Nucleus accumbens (tissue), 56 donors: ENCODE measurements at places on chromosomes 7 and 10.

- DNase-seq = no peak
These were observed 20.8 kb downstream of the ACSM6 start for GRCh38 chr10:95214793-95215192.

DNA sequence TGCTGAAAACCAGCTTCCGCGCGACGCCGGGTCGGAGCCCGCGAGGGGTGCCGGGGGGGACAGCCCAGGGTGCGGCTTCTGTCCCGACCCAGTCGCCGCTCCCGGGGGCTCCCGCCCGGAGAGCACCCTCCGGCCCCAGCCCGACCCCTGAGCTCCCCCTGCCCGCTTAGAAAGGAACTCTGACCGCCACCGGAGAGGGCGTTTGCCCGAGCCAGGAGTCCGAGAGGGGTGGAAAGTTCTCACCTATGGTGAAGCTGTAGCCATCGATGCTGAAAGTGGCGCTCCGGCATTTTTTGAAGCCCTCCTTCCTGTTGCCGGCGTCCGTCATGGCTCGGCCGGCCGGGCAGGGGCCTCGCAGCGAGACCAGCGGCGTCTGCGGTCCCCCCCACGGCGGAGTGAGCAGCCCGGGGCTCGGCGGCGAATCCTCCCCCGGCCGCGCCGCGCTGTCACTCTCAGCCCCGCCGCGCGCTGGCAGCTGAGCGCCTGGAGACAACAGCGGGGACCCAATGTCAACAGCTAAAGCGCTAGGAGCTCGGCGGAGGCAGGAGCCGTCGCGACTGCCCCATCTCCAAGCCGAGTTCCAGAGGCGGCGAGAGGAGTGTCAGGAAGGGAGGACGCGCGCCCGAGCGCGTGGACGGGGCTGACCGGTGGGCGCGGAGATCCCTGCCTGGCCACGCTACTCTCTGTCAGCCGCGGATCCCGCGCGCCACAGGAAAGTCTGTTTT lies 191.6 kb downstream of the LSM5 start:
- no peak for DNase-seq

DNA sequence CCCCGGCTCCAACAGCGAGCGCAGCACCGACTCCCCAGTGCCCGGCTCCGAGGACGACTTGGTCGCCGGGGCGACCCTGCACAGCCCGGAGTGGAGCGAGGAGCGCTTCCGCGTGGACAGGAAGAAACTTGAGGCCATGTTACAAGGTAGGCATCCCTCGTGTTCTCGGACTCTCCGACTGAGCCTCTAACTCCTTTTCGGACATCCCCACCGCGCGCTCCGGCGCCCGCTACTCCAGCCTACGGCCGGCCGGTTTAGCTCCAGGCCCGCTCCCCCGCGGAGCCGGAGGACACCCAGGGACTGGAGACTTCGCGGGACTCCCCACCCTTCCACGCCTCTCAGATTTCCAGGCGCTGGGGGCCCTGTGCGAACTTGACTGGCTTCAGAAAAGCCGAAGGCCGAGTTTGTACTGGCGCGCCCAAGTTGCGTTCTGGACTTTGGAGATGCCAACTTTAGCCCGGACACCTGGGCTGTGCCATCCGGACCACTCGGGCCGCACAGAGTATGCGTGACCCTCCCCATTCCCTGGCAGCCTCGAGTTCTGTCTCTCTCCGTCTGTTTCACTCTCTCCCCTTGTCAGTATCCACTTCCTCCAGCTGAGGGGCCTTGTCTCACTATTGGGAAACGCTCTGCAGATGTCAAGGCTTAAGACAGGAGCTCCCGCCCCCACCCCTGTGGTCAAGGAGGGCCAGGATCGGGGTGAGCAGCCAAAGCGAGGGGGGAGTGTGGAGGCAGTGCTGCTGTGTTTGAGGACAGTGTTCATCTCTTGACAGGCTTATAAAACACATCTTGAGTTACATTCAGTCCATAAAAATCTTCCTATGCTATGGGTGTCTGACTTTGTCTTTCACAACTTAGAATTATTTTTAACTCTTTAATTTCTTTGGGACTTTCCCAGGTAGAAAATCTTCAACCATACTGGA lies 777 bp downstream of the BICC1 start:
- DNase-seq = no peak

DNA sequence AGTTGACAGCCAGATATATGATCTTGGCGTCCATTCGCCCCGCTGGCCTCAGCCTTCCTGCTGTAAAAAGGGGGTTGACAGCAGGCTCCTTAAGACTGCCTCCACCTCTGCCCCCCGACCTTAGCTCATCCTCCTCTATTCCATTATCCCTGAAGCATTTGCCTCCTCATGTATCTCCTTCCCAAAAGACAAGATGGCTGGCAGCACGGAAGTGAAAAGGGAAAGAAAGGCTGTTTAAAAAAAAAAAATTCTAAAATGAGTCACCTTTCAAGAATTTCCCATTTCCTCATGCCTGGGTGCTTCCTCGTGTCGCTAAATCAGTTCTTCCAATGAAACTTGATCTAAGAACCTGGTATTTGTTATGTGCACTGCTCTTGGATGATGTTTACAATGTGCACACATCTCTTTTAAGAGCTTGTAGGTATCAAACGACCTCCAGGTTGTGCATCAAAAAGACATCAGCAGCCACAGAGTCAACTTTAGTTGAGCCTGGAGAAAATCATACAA lies 1.7 kb downstream of the SCRN1 start:
- DNase-seq = no peak

DNA sequence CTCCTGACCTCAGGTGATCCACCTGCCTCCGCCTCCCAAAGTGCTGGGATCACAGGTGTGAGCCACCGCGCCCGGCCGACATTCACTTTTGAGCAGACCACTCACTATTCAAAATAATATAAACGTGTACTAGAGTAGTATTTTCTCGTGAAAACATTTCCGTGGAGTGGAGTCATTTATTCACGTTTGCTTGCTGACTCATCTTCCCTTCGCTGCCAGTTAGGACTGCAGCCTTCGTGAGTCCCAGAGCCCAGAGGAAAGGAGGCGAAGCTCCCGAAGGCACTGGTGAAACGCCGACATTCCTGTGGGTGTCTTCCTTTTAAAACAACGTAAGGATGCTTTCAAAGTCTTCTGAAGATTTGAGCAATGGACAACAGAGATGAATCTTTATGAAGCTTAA lies 10.9 kb upstream of the INPP5A start:
- DNase-seq = no peak

- no peak for DNase-seq
These were observed 21.0 kb upstream of the PNLIP start for GRCh38 chr10:116524736-116525135.

DNA sequence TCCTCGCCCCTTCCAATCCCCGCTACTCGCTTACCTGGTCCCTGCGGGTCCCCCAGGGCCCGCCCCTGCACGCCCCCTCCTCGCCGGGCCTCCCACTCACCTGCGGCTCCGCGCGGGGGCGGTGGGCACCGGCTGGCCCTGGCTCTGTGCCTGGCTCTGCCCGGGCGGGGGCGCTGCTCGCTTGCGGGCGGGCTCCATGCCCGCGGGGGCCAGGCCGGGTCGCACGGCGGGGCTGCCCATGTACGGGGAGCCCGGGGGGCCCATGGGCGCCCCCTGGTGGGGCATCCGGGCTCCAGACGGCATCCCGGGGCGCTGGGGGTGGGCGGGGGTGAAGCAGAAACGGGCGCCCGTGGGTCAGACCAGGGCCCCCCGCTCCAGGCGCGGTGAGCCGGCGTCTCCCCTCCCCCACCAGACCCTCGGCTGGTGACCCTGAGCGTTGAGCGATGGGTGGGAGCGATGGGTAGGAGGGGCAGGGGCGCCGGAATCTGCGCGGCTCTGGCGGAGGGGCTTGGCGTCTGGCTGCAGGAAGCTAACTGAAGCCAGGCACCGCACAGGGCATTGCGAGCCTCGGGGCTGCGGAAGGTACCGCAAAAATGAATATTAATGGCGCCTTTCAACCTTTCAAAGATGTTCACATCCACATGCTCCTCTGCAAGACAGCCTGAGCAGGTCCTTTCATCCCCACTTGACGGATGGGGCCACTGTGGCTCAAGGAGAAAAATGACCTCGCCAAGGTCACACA lies 3.0 kb downstream of the SMARCD3 start:
- no peak for DNase-seq
